ENCODE measurements at places on chromosomes 5 and 9.
A peak's percentile ranks its signal among the peaks of the same experiment; 100 is the strongest.

GRCh38 chr9:131845305-131846298 lies 105.7 kb upstream of the RAPGEF1 start:
- peak; percentile 42 for DNase-seq

DNA sequence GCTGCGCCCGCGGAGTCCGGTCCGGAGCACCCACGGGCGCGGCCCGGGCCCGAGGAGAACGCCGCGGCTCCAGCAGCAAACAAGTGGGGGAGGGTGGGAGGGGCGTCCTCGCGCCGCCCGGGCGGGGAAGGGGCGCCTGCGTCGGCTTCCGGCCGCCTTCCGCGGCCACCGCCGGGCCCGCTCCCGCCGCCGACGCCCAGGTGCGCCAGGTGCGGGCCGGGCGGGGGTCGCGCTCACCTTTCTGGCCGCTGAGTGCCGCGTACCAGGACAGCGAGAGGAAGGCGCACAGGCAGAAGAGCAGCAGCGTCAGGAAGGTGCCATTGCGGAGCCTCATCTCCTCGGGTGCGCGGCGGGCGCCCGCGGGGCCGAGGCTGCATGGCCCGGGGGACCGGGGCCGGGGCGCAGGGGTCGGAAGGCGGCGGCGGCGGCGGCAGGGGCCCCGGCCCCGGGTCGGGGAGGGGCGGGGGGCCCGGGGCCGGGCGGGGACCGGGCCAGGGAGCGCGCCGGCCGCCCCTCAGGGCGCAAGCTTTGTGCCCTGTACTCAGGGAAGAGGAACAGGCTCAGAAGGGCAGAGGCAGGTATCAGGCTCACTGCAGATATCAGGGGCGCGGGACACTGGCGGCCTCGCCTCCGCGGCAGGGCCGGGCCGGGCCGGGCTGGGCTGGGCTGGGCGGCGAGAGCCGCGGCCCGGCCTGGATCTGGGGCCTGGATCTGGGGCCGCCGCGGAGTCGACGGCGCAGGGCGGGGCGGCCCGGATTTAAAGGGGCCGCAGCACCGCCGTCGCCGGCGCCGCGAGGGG lies at the start of gene MGAT4B:
Gene MGAT4B, minus strand, starts transcription at position 617 of the 799 bp plus-strand sequence. Its CDS starts 283 bp downstream, at position 334.
- DNase-seq, result peak; percentile 89

- peak; percentile 93 for DNase-seq
Measured at GRCh38 chr9:77456829-77457437, 191.2 kb downstream of the GNA14 start.

GRCh38 chr5:35855187-35855586 lies 1.5 kb upstream of the IL7R start:
- no peak for DNase-seq

DNA sequence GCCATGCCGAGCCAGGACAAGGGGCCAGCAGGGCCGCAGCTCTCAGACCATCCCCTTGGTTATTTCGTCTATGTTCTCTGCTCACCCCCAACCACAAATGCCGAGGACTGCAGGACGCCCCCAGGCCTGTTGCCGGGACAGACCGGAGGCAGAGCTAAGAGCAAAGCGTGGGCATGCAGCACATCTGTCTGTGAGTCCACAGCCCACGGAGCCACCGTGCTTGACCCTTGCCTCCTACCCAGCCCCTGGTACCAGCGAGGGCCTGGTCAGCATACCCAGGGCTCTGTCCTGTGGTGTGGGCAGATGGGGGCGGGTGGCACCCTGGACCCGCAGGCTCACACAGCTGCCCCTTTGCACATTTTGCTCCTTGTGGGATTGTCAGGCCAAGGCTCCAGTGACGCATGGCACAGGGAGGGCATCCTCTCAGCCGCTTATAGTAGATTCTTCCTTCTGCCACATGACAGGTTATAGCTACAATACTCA lies 4.7 kb downstream of the BRD3 start:
- DNase-seq, result no peak

DNA sequence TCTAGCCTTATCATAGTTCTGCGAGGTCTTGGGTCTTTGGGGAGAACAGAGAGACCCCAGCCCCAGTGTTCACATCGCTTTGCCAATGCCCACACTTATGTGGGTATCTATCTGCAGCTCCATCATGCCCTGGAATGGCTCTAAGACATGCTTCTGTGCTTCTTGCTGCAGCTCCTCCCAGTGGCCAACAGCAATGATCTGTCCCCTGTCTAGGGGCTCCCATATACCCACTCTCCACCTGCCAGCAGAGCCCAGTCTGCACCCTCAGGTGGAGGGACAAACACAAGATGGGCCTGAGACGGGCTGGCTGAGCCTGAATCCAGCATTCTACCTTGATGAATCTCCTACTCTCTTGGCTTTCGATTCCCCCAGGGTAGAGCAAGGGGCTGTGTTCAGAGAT lies 14.6 kb upstream of the DAP start:
- DNase-seq, result no peak

DNA sequence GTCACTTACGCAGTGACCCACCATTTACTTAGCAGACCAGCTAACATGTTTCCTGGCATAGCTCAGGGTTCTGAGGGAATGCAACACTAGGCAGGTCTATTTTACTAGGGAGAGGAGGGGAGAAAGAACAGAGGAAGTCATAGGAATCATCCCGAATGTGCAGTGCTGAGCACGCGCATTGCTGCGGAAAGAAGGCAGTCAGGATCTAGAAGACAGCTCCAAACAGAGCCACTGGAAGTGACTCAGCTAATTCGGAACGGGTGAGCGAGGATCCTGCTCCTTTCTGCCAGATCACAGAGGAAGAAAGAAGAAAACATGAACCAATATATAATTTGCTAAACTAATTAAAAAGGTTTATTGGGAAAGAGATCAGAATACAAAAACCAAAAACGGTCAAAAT lies 339.8 kb downstream of the EFNA5 start:
- no peak for DNase-seq

DNA sequence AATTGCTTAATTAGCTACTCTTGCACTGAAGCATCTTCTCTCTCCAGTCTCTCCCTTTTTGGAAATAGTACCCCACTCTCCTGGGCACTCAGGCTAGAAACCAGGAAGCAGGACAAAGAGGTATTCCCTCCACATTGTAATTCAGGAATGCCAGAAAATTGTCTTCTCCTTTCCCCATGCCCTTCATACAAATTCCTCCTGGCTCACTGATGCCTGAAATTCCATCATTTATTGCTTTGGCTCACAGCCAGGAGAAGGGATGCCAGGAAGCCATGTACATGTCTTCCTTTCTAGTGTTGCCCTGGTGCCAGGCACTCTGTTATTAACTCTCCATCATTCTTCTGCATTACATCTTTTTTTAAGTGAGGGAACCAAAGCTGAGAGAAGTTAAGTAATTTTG lies 716.5 kb upstream of the C9orf72 start:
- DNase-seq, result no peak

DNA sequence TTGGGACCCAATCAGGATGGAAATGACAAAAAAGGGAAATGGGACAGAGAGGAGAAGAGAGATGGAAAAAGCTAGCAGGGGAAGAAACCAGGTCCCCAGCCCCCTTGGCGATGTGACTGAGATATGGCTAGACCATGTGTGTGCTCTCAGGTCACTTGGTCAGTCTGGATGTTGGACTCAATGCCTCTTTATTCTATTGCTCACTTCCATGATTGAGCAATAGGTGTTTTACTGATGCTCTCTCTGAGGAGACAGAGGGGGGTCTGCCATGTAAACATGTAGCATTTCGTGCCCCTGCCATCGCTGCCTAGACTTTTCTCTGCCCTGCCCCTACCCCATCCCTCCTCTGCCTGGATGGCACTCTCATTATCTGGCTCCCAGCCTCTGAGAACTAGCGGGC lies 150.6 kb downstream of the DROSHA start:
- no peak for DNase-seq

DNA sequence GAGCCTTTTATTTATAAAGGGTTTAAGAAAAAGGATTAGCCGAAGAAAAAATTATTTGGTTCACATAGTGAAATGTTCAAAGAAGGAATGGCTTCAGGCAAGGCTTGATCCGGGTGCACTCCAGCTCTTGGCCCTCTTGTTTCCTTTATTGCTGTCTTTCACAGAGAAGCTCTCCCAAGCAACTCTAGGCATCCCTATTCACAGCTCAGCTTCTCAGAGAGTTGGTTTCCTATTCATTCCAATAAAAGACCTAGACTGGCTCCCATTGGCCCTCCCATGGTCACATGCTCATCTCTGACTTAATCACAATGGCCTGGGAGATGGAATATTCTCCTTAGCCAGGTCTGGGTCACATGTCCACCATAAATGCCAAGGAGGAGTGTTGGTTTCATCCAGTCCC lies 9.4 kb upstream of the FGFR4 start:
- DNase-seq, result no peak

- DNase-seq, result no peak
Measured at GRCh38 chr5:139982975-139983240, 60.2 kb downstream of the NRG2 start.

DNA sequence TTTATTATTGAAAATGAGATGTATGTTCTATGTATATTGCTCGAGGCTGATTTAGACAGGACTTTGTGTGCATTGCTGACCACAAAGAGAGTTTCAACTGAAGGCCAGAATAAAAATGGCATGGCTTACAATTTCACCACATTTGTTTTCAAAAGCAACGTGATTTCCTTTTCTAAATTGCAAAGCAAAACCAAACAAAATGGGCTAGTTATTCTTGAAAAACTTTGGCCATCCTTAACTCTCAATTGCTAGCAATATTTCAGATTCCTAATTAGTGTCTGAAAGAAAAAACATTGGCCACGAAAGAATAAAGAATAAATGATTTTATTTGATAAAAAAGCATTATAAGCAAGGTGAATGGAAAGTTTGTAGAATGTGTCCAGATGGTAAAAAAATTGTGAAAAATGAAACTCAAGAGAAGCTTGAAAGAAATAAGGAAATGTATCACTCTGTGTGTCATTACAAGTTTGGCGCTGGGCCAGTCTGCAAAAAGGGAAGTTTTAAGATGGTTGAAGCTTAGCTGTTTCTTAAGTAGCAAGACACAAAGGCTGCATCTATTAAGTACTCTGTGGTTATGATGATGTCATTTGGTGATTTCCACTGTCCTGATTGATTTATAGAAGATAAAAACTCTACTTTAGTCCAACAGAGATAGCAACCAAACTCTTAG lies 89.2 kb upstream of the PRLR start:
- peak; percentile 22 for DNase-seq

DNA sequence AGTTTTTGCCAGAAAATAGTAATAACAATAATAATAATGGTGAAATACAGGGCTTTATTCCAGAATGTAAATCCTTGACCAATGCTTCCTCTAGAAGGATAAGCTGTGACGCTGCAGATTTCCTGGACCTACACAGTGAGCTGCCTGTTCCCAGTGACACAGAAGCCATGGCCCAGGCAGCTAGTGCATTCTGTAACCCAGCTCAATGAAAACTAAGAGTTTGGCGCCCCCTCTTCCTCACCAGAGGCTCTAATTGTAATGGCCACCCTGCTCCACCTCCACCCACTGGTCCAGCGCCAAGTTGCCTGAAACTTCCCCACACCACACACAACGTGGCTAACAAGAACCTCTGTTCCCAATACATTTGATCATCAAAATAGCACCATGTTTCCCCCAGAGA lies 248.1 kb downstream of the CETN3 start:
- DNase-seq, result peak; percentile 37

GRCh38 chr5:156984064-156984463 lies 21.0 kb upstream of the TIMD4 start:
- DNase-seq, result no peak

DNA sequence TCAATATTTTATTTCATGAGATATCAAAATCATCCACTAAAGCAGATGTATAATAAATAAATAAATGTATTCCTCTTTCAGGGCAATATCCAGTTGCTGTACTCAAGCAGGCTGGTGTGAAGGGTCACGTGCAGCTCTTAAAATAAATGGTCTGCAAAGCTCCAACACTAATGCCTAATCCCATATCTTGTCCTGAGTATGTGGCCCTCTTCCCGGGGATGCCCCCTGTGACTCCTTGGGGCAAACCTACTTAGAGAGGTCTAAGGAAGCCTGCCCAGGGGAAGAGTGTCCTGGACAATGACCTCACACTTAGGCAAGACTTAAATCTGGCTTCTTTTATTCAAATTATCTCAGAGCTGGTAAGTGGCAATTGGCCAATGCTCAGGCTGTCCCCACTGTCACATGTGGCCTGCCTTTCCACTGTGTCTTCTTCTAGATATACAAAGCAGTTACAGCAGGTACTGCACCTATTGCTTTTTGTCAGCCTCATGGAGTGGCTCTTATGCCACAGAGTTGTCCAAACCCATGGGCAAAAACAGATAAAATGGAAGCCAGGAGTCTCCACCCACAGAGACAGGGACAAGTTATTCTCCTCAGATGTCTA lies 55.3 kb downstream of the SEMA5A start:
- DNase-seq, result no peak

GRCh38 chr5:170262061-170263045 lies 29.6 kb downstream of the C5orf58 start:
- DNase-seq, result no peak

GRCh38 chr5:137888466-137888862 lies 793 bp upstream of the PKD2L2 start:
- no peak for DNase-seq

DNA sequence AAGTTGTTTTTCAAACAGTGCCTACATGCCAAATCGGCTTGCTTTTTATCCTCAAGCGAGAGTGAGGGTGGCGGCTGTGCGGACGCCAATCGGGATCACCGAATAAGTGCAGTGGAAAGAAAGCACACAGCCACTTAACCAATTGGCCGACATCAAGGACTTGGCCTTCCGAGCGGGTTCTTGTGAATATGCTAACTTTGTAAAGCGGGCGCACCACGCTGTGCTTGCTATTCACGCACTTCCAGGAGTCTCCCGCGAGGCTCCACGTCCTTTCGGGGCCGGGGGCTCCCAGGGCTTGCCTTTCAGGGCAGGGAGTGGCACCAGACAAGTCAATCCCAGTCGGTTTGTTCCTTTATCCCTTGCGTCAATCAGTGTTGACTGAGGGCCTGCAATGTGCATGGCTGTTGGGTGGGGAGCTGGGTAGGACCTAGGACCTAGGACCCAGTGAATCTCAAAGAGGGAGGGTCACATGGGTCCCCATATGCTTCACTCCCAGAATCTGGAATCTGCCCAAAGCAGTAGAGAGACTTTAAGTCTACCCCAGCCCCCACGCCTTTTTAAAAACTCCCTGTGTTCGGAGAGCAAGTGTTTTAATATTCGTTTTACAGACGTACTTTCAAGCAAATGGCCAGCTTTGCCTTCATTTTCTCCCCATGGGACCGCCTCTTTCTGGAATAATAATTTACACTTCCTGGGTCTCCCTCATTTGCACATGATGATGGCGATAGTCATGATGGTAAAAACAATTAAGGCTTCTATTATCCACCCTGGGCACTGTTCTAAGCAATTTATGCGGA lies 2.0 kb upstream of the GCNT4 start:
- DNase-seq, result no peak

- no peak for DNase-seq
Measured at GRCh38 chr9:36128349-36128748, 8.2 kb upstream of the GLIPR2 start.
